ENCODE measurements at places on chromosomes 16 and 17.

DNA sequence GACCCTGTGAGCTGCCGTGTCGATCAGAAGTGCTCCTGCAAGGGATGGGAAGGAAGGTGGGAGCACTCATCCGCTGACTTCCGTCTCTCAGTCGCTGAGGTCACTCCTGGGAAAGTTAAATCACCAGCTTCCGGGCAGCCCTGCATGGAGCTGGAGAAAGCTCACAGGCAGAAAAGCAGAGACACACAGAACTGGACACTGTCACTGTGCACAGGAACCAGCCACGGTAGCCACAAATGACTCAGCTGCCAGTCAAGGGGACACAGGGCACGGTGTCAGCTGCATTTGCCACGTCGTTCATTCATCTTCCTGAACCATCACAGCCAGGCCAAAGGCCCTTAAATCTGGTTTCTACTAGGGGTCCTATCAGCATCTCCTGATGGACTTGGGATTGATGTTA, 226.4 kb upstream of the PSMD7 start:
- no peak for DNase-seq

- no peak for DNase-seq
Observed at GRCh38 chr16:10776280-10776679, 32.6 kb downstream of the NUBP1 start.

GRCh38 chr17:56144223-56144622, 9.1 kb upstream of the ANKFN1 start:
- DNase-seq, result no peak

GRCh38 chr16:709566-710499, 4.2 kb upstream of the FBXL16 start:
- DNase-seq, result no peak

DNA sequence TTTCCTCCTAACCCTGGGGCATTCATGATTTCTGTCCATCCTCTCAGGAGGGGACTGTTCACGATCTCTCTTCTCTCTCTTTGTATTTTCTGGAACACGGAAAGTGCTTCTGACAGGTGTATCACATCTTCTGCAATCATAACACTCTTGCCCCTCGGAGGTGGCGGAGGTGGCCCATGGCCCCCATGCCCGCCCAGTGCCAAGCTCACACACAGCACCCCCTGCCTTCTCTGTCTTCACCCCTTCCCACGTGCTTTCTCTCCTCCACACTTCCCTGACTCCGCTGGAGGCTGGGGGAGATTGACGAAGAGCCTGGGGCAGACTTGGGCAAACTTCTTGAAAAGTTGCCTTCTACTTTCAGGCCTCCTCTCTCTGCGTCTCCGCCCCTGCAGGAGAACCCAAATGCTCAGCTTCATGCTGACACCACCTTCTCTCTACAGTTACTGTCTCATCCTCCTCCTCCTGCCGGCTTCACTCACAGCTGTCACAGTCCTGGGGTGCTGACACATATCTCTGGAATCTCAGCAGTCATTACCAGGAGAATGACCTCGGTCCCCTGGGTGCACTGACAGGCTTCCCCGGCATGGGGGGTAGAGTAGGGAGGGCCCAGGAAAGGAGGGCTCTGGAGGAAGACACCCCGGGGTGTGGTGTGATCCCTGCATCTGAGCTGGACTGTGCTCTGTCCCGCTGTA, 127.1 kb downstream of the ENGASE start:
- DNase-seq, result no peak

- no peak for DNase-seq
Observed at GRCh38 chr17:61460796-61461585, 8.8 kb downstream of the TBX4 start.

- DNase-seq, result no peak
Observed at GRCh38 chr17:80558046-80558445, 13.4 kb downstream of the RPTOR start.

- no peak for DNase-seq
Observed at GRCh38 chr16:69942627-69943170, 8.4 kb upstream of the CLEC18A start.

DNA sequence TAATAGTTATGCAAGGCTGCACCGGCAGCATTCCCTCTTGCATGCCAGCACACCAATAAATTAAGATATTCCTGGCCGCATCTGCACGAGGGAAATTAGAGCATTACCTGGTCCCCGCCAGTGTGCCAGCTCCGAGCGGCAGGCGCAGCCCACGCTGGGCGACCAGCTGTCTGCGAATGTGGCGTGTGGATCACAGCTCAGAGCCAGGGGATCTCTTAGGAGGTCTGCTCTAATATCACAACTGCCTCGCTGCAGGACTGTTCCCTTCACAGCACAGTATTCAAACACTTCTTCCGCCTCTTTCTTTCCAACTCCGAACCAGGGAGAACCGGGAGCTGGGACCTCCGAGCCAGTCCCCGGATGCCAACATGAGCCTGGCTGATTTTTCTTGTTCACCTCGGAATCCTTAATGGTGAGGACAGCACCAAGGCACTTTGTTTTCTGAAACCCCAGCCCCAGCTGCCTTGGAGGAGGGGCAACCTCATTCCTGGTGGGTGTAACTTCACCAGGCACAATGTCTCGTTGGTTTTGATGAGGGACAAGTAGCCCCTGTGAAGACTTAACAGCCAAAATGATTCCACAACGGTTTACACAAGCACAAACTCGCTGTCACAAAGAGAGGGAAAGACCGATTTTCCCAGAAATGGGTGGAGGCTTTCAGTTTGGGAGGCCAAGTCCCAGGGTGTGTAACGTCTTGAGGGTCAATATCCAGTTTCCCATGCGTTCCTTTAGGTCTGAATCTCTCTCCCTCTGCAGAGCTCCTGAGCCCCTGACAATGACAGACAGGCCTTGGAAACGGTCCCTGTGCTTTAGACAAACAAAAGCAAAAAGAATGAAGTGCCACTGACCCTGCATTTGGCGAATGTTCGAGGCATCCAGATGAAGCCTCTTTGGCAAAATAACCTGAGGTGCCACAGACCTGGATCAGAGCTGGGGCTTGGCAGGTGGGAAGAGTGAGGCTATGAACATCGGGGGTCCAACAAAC, 213.2 kb downstream of the C16orf78 start:
- DNase-seq, result no peak

- no peak for DNase-seq
Observed at GRCh38 chr17:43905985-43906852, 1.1 kb downstream of the MPP2 start.

DNA sequence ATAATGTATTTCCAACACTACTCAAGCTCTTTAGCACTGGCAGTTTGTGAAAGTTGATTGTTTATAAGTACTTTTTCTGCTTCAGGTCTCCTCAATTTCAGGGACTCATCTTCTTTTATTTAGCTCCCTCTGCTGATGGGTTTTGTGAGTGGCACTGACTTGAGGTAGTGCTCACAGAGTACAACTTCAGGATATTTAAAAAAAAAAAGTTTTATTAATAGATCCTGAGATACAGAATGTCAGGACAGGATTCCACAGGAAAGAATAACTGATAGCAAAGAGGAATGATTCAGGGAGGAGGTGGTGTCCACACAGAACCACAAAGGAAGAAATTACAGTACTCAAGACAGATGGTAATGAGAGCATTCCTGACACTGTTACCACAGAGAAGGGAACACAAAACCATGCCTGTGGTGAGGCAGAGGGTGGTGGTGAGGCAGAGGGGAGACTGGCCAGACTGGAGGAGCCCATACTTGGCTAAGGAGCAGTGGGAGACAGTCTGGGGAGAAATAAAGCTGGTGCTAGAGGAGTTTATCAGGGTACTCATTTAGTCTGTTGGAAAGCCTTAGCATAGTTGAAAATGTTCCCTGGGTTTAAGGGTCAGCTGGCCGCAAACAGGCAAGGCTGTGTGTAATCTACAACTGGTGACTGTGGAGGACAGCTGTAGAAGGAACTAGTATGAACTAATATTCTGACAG, 63.7 kb downstream of the SPAG9 start:
- DNase-seq, result peak; percentile 87

GRCh38 chr17:7884581-7885366, 3.8 kb upstream of the CHD3 start:
- DNase-seq, result no peak

GRCh38 chr17:29607557-29608195, 14.7 kb downstream of the ANKRD13B start:
- no peak for DNase-seq

DNA sequence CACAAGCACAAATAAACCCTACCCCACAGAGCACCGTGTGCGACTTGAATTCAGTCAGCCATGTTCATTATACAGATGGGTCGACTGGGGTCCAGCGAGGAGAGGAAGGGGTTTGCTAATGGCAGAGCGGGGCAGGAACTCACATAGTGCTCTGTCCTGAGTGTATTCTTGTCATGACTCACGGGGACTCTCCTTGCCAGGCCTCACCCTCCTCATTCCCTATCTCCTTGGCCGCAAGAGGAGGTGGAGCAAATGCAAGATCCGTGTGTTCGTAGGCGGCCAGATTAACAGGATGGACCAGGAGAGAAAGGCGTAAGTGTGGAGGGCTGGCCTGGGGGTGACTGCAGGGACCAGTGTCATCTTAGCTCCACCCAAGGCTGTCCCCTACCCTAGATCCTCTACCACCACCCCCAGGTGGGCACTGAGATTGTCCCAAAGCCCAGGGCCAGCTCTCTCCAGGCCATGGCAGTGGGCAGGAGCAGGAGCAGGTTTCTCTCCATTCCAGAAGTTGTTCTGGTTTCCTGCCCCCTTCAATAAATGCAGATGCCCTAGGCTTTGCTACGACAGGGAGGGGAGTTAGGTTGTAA, 29.4 kb downstream of the SLC12A3 start:
- no peak for DNase-seq

DNA sequence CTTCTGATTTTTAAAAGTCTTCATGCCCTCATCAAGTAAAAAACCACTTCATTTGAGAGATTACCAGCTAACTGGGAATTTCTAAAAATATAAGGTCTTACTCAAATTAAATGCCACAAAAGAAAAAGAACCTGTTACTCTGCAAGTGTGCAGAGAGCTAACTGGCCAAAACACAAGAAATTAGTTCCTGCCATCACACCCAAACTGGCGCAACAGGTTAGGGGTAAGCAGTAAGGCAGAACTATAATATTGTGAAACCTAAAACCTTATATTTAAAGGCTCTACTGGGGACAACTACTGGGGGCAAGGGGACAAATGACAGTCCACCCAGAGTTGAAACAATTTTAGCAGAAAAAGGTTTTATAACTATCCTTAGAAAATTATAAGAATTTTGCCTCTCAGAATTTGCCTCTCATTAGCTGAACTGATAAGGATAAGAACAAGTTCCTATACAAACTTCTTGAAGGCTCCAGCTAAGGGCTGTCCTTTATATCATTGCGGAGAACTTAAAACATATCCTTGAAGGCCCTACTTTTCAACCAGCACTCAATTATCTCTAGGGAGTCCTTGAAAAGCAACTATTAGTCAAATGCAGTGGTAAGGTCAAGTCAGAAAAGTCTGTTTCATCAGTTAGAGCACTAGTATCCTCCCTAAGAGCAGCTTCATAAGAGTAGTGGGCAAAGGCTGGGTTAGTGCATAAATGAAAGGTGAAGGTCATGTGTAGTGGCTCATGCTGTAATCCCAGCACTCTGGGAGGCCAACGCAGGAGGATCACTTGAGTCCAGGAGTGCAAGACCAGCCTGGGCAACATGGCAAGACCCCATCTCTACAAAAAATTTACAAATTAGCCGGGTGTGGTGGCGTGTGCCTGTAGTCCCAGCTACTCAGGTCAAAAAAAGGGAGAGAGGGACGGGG, 31.5 kb downstream of the SMURF2 start:
- no peak for DNase-seq

- DNase-seq, result no peak
Observed at GRCh38 chr16:9948933-9949332, 233.3 kb downstream of the GRIN2A start.

Data from BJ (cell line).